T-helper 17 cell (primary cell): ENCODE measurements at places on chromosomes 3 and 15. TPM values are rescaled to one million over a fixed set of nuclear protein-coding genes. Genes with fewer than 3 reads are reported as not detected.

ROBO1 gene
- total RNA-seq = not detected

SERPINI2 gene
- not detected for total RNA-seq

SEMA4B gene
- total RNA-seq = 23.4 TPM

TMEM87A gene
- 66.5 TPM for total RNA-seq

GRCh38 chr15:75636026-75636425, 4.0 kb downstream of the IMP3 start:
- DNase-seq = no peak

- no peak for DNase-seq
Measured at GRCh38 chr15:92882697-92883162, 17.4 kb upstream of the CHD2 start.

- no peak for DNase-seq
Measured at GRCh38 chr3:114226313-114226712, 11.1 kb downstream of the ZNF80 start.

DNA sequence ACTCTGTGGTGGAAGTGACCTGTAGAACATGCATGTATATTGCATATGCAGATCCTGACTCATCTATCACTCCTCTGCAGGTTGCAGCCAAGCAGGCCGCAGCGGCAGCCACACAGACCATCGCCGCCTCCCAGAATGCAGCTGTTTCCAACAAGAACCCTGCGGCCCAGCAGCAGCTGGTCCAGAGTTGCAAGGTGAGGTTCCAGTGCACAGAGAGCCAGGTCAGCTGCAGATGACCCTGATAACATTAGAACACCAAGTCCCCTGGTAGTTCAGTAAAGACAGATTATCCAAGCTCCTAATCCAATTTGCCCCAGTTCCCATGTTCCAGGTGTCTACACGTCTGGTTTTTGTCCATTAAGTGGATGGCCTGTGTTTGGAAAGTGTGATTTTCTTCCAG, 325.1 kb upstream of the TPM1 start:
- DNase-seq = no peak

- DNase-seq = no peak
Measured at GRCh38 chr3:7793786-7794185, 707.8 kb upstream of the LMCD1 start.

DNA sequence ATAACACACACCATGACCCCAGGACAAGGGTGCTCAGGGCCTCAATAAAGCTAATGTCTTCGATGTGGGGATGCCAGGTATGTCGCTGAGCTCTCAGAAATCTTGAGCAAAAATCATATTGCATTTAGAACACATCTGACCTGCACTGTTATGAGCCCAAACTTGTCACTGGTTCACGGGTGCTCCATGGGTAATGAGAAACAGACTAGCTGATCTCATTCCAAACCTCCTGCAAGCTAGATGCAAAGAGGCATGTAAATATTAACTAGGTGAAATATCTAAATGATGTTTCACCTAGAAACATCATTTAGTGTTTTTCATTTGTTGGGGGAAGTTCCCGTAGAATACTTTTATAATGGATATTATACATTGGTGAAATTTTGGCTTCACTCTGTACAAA, 549.4 kb downstream of the OCA2 start:
- no peak for DNase-seq

DNA sequence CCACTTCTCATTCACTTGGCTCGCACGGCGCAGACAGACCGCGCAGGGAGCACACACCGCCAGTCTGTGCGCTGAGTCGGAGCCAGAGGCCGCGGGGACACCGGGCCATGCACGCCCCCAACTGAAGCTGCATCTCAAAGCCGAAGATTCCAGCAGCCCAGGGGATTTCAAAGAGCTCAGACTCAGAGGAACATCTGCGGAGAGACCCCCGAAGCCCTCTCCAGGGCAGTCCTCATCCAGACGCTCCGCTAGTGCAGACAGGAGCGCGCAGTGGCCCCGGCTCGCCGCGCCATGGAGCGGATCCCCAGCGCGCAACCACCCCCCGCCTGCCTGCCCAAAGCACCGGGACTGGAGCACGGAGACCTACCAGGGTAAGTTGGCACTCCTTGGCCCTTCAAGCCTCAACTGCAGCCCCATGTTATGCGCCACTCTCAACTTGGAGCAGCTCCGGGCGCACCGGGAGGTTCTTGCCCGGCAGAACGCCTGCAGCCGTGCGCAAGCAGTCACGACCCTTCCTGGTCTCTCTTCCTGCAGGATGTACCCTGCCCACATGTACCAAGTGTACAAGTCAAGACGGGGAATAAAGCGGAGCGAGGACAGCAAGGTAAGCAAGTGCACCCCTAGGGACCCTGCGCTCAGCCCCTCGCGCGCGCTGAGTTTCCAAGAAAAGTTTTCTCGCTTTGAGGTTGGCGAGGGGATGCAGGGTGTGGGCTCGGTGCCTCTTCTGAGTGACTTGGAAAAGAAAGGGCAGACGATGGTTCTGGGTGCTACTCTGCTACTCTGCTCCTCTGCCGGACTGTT, at the start of gene BHLHE40:
BHLHE40 (plus strand) TSS at position 10 of the 801 bp plus-strand sequence; CDS start at position 292, 282 bp downstream.
- peak; percentile 26 for DNase-seq

- no peak for DNase-seq
Measured at GRCh38 chr3:71753701-71754609, at the start of gene GPR27. Gene GPR27 (plus strand): TSS chr3:71753855. CDS start chr3:71754050, 195 bp downstream.

DNA sequence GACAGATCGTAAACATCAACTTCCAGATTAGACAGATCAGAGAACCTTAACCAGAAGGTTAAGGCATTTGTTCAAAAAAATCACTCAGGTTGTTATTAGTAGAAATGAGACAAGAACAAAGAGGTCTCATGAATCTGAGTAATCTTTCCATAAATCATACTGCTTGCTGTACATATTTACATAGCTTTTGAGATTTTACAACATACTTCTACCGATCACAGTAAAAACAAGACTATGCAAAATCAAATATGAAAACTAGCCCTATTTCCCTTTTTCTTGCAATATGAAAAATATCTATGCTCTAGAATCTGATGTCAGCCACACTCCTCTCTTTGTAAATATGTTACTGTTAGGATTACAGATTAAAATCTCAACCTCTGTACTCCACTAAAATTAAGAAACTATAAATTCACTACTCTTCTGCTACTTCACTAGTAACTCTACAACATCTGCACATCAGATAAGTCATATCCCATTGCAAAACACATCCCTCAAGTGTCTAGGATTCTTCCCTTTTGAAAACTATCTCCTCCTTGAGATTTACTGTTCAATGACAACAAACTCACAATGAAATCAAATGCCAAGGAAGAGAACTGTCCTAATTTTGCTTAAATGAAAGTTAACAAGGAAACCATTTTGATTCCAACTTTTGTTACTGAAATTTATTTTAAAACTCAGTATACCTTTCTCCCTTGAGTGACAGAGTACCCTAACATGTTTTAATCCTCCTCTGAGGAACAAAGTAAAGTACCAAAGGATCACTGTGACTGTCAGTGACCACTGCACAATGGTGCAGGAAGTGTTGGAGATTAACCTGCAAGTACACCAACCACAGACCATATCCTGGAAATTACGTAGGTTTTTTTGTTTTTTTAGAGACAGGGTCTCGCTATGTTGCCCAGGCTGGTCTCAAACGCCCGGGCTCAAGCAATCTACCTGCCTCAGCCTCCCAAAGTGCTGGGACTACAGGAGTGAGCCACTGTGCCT, 12.8 kb downstream of the DCUN1D1 start:
- no peak for DNase-seq

- DNase-seq = no peak
Measured at GRCh38 chr3:33186524-33187367, 31.9 kb downstream of the SUSD5 start.

GRCh38 chr3:180116658-180117057, 79.9 kb upstream of the PEX5L start:
- no peak for DNase-seq

GRCh38 chr3:123759871-123760270, 124.3 kb downstream of the MYLK start:
- no peak for DNase-seq

- DNase-seq = no peak
Measured at GRCh38 chr3:155270485-155271342, 22.8 kb downstream of the STRIT1 start.

DNA sequence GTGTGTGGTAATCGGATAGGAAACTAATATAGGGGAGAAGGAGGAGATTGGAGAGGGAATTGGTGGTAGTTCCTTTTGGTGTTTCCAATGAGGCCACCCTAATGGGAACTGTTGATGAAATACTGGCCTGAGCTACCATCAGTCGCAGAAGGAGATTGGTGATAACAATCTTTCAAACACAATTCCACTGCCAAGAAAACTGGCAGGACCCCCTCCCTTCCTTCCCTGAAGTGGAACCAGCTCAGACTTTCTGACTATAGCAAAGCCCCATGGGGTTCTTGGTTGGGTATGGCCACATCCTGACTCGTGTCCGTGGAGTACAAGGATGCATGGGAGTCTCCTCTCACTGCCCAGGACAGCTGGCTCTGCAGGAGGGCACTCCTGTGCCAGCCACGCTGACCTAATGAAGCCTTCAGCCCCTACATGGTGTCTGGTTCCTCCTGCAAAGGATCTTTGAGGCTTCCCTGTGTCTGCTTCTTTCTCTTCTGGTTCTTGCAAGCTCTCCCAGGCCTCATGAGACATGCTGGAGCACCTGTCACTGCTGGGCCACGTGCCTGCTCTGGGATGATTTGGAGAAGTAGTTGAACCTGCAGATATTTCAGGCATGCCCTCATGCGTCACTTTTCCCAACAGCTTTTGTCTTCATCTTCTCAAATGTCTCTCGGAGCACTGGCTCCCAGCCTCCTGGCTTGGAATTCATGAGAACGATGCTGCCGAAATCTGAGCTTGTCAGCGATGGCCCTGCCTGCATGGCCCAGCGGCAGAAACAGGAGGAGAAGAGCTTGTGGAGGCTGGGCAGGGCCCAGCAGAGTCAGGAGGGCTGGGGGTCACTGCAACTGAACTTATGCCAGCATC, 90.0 kb upstream of the ADPGK start:
- no peak for DNase-seq

DNA sequence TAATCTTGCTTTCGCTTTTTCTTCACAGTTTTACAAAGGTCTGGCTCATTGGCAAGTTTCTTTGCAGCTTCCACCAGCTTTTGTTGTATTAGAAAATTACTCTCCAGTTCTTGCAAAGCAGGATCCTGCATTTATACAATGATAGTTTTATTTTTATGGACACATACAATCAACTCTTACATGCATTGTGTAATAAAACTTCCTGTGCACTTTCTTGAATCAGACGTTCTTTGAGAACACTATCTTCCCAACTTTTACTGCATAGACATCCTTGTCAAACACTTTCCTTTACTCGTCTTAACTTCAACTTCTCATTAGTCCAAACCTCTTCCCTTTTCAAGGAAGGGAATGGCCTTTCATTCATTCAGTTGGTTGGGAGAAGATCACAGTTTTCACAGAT, 71.4 kb upstream of the LMOD3 start:
- DNase-seq = no peak

- DNase-seq = no peak
Measured at GRCh38 chr3:195210266-195210973, 60.5 kb downstream of the XXYLT1 start.

- no peak for DNase-seq
Measured at GRCh38 chr3:169914321-169914720, 2.9 kb downstream of the SAMD7 start.

DNA sequence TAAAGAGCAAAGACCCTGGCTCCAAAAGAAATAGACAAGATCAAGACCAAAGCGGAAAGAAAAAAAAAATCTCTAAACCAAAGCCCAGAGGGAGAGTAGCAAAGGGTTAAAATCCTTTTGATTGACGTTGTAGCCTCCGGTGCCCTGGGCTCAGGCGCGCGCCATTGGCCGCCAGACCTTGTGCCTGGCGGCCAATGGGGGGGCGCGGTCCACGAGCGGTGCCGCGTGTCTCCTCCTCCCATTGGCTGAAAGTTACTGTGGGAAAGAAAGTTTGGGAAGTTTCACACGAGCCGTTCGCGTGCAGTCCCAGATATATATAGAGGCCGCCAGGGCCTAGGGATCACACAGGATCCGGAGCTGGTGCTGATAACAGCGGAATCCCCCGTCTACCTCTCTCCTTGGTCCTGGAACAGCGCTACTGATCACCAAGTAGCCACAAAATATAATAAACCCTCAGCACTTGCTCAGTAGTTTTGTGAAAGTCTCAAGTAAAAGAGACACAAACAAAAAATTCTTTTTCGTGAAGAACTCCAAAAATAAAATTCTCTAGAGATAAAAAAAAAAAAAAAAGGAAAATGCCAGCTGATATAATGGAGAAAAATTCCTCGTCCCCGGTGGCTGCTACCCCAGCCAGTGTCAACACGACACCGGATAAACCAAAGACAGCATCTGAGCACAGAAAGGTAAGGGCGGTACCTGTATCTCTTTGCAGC, at the start of gene HES1:
HES1 (plus strand) TSS at position 343 of the 713 bp plus-strand sequence; CDS start at position 576, 233 bp downstream.
- DNase-seq = no peak

DNA sequence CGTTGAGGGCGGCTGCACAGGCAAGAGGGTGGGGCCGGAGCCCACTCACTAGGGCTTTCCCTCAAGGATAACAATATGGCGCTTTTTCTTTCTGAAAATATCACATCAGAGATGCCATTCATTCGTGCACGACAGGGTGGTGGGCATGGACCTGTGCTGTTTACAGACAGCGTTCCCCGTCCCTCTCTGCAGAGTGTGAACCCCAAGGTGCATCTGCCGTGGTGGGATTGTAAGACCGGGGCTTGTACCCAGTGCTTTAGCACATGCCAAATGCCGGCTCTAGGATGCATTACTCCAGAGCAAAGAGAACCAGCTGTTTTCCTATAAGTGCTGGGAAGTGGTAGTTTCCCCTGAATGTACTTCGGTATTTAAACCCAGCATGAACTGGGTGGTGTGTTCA, 37.0 kb downstream of the CHDH start:
- DNase-seq = no peak
